Renal cortical epithelial cell (primary cell): ENCODE measurements at places on chromosomes 5 and 9. TPM values are rescaled to one million over a fixed set of nuclear protein-coding genes. Genes with fewer than 3 reads are reported as not detected.

The MLANA gene
- total RNA-seq, result 0.05 TPM in 1 of 2 replicates, not detected in the other

The TNPO1 gene
- total RNA-seq, result 176 and 258 TPM in 2 replicates

The CMYA5 gene
- total RNA-seq, result 2.8 TPM in 1 of 2 replicates, not detected in the other

The SCGB3A2 gene
- total RNA-seq, result not detected in 2 replicates

The FOXD4L3 gene
- not detected in 2 replicates for total RNA-seq

The SH3PXD2B gene
- total RNA-seq, result 8.3 and 12.9 TPM in 2 replicates

The PLAC8L1 gene
- not detected in 2 replicates for total RNA-seq

The APC gene
- total RNA-seq, result 39.6 and 95.3 TPM in 2 replicates
